ENCODE measurements at places on chromosomes 6 and 20.

- no peak for DNase-seq
These were observed at the start of gene BFSP1 for GRCh38 chr20:17530716-17531664. Gene BFSP1, minus strand, starts transcription at chr20:17531379. Its CDS starts 50 bp downstream, at chr20:17531329.

GRCh38 chr6:7891078-7891872 is 19.3 kb downstream of the TXNDC5 start:
- no peak for DNase-seq

DNA sequence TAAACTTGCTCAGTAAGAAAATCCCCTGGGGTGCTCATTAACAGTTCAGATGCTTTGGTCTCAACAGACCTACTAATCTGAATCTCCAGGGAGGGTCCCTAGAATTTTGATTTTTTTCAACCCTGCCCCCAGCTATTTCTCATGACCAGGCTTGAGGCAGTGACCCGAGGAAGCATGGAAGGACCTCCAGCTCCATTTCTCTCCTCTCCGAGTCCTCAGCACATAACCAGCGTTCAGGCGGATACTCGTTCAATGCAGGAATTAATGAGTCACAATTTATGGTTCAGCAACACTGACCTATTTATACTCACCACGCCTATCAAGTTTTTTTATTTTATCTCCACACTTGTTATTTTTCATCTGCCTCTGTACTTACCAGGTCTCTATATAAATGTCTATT is 369.2 kb upstream of the CDH4 start:
- DNase-seq, result no peak

DNA sequence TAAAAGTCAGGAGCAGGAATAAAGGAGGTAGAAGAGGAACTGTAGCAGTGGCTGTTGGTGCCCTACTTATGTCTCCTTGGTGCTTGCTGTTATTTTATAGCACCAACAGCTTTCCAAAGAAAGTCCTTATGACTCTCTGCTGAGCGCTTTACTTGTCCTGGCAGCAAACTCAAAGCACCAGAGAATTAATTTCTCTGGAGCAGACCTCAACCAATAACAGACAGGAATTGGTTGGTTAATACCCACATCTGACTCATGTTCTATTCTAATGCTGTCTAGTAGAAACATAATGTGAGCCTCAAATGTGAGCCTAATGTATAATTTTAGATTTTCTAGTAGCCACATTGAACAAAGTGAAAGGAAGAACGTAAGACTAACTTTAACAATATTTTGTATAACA is 685.9 kb downstream of the KIF16B start:
- DNase-seq, result no peak

- DNase-seq, result no peak
These were observed 406.4 kb downstream of the QKI start for GRCh38 chr6:163820745-163821458.

GRCh38 chr6:22709803-22710202 is 140.4 kb downstream of the HDGFL1 start:
- DNase-seq, result no peak

- DNase-seq, result no peak
These were observed 528.9 kb downstream of the MAFB start for GRCh38 chr20:40160097-40160550.

DNA sequence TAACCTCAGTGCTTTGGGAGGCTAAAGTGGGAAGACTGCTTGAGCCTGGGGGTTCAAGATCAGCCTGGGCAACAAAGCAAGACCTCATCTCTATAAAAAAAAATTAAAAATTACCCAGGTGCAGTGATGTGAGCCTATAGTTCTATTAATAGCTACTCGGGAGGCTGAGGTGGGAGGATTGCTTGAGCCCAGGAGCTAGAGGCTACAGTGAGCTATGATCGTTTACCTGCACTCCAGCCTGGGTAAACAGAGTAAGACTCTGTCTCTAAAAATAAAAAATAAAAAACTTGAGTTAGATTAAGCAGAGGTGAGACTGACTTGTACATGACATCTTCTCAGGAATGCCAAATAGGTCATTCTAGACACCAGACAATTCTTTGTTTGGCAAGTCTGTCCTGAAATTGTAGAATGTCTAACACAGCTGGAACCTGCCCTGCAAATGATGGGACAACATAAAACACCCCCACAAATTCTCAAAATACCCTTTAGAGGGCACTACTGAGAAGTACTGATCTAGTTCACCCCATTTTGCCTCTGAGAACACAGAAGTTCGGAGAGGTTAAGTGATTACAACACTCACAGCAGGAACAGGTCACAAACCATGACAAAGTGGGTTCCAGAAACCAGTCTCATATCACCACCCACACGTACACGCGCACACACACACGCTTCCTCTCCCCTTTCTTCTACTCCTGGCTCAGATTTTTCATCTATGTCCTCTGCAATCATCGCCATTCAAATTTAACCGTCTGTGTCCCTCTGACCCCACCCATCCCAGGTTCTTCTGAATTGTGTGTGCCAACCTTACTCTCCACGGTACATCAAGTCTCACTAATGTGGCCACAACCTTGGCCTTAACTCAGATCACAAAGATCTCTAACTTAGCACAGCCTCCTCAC is 38.3 kb downstream of the ARHGAP18 start:
- DNase-seq, result no peak

GRCh38 chr6:116611056-116611455 is 5.2 kb upstream of the RSPH4A start:
- no peak for DNase-seq

- DNase-seq, result no peak
These were observed 27.1 kb downstream of the DAAM2 start for GRCh38 chr6:39819228-39819627.

DNA sequence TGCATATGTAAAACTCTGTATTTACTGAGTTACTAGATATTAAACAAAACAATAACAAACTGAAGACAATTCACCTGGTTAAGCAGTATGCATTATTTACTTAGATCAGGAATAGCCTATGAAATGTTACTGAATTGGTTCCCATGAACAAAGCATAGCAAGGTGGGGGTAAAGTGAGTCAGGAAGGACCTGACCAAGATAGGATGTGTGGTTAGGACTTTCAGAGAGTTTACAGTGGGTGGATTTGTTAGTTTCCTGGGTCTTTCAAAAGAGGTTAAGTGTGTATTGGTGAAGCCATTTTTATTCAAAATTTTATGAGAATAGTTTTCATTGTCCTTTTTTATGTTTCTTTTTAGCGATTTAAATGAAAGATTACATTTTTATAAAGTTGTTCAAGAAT is 32.9 kb downstream of the TBPL1 start:
- no peak for DNase-seq

GRCh38 chr6:21500314-21501020 is 93.1 kb upstream of the SOX4 start:
- DNase-seq, result no peak

DNA sequence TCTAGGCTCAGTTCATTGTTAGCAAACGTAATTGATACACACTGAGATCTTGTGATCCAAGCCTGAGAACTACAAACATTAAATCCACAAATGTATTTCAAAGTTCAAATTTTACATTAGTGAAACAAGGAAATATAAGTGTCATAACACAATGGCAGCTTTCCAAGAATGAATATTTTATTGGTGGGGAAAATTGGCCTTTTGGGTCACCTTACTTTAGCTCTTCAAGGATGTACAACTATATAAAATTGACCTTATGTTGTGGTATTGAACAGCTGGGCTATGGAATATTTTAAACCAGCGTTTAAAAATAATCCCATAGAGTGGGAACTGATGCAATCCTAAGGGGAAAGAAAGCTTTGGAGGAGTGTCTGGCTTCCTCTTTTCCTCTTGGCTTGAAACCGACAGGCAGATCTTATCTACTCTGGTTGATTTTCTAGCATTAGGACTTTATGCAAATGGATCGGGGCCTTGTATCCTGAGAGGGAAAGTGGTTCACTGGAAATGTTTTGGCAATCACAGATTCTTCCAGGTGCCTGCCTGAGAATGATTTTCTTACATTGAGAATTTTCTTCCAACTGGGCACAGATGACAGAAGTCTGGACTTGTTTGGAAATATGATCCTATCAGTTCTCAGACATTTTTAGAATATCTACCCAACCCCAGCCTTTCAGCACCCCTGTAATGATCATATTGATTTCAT is 184.8 kb upstream of the ECI2 start:
- DNase-seq, result no peak

- no peak for DNase-seq
These were observed 19.5 kb downstream of the FERMT1 start for GRCh38 chr20:6103301-6103700.

- DNase-seq, result no peak
These were observed 44.6 kb upstream of the SH3BGRL2 start for GRCh38 chr6:79586548-79586947.

- no peak for DNase-seq
These were observed 88.6 kb downstream of the SIM1 start for GRCh38 chr6:100376103-100376502.

DNA sequence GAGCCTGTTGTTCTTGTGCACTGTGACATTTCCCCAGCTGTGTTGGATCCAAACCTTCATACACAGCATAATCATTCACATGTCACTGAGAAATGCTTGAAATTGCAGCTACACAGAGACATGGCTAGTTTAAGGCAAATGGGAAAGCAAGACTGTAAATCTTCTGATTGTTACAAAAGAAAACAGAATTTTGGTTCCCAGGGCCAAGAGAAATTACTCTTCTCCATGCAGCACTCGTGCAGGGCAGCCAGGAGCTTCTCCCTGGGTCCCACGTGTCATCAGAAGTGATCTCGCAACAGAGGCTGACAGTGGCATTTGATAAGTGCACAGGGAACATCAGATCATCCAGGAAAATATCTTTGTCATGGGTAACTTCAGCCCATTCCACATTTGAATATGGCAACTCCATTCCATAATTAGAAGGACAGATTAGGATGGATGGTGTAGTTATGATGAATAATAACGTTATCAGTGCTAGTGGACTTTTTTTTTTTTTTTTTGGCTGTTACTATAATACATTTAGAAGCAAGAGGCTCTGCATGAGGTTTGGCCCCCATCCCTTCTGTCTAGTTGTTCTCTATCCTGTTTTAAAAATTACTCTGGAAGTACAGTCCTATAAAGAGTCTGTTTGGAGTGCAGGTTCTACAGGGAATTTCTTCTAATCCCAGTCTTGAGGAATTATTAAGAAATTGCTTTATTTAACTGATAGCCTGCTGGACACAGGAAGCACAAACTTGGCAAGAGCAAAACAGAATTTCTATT is 571.0 kb upstream of the NOX3 start:
- no peak for DNase-seq

DNA sequence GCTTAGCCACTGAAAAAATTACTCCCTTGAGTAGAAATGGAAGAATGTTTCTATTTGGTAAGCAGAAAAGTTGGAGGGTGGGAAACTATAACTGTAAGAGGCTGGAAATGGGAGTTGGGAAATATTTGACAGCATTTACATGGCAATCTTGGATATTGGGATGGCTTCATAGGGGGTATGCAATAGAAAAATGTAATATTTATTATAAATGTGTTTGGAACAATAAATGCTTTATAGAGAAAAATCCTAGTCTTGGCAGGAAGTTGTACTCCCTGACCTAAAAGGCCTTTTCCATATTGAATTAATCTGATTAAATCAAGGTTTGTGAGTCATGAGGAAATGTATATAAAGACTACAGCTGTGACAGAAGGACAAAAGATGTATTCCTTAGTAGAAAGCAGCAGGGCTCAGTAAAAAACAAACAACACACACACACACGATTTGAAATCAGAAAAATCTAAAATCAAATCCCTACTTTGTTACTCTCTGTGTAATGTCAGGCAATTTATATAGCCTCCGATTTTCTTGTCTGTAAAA is 272.3 kb downstream of the CD109 start:
- no peak for DNase-seq

GRCh38 chr6:102813489-102814275 is 1420.2 kb downstream of the GRIK2 start:
- no peak for DNase-seq

DNA sequence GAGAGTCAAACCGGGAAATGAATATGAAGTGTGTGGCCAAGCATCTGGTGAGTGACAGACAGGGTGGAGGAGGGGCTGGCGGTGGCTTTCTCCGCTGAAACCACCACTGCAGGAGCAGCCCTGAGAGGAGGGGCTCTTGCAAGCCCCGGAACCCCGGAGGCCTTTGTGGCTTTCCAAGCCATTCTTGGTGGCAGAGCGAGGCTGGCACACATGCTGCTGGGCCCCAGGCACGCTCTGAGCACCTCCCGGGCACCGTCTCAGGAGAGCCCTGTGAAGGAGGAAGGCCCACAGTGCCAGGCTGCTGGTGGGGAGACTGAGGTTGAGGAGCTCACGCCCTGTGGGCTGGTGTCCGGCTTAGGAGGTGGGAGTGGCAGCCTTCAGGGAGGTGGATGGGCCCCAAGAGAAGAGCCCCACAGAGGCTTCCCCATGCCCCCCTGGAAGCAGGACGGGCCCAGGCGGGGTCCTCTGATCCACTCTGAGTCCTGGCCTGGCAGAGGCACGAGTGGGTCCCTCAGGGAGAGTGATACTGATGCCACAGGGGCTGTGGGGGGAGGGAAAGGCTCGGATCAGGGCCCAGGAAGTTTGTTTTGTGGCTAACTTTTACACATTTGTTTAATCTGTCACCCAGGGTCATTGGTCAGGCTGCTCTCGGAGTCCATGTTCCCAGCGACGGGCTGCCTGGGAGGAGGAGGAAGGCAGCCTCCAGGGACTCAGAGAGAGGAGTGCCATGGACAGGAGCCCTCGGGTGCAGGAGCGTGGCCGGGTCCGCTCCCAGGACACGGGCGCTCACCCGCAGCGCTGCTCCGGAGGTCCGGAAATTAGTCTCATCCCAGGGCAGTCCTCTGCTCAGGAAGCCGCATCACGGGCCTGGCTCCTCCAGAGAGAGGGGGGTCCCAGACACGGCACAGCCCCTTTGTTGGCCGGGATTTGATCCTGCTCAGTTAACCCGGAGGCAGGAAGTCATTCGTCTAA is 170.7 kb downstream of the ERMARD start:
- peak; percentile 39 for DNase-seq

- DNase-seq, result peak; percentile 47
These were observed 526 bp downstream of the SOD2 start for GRCh38 chr6:159692303-159693127.

DNA sequence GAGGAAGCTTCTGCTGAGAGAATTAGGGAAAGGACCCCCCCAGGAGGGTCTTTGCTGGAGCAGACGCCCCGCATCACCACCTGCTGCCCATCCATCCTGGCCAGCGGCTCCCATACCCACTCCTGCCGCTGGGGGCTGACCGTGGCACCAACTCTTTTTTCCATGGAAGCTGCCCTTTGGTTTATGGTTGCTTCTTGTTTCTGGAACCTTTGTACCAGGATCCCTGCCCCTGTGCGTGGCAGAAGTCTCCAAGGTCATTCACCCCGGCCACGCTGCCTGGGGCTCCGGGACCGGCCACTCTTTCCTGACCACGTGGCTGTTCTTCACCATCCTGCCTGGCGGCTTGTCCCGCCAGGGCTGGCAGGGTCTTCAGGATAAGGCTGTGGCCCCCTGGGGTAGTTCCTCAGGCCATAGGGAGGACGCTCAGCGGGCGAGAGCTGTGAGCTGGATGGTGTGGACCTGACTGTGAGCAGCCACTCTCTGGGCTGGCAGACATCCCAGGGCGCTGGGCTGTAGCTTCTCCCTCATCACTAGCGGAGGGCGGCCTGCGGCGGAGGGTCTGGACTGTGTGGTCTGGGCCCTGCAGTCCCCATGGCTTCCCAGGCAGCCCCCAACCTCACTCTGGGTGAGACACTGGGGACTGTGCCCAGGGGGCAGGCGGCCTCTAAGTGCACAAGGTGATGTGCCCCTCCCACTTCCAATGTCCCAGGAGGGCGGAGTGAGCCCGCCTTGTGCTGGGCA is 22.8 kb upstream of the RBBP8NL start:
- no peak for DNase-seq

GRCh38 chr6:20827798-20828197 is 293.5 kb downstream of the CDKAL1 start:
- no peak for DNase-seq

Measured in stimulated activated CD8-positive, alpha-beta memory T cell treated with anti-CD3 and anti-CD28 coated beads, Interleukin-7, amount 100 ng/mL, for 48 hours (primary cell).